Ascending aorta (tissue), 2 donors: ENCODE measurements at places on chromosomes 11 and 22.

DNA sequence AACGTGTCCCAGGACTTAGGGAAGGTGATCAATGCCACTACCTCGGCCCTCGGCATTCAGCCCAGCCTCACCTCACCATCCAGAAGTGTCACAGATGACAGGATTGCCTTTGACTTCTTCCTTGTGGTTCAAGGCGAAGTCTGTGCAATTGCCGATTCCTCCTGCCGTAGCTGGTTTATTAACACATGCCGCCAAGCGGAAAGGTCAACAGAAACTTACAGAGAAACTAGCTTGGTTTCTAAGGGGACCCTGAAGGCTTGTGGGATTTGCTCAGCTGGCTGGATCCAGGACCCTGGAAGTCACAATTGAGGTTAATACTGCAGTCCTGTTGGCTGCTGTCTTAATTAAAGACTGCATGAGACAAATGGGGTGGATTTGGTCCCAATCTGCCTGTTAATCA, 65.6 kb downstream of the SHANK2 start:
- DNase-seq: peak; percentile 8

- no peak for DNase-seq
Observed at GRCh38 chr11:76955459-76956114, 78.6 kb upstream of the B3GNT6 start.

- no peak for DNase-seq
Observed at GRCh38 chr11:47378010-47378835, at the start of gene SPI1. SPI1 (minus strand) TSS chr11:47378547; CDS start chr11:47378353, 194 bp downstream.

GRCh38 chr11:36452961-36453360, 57.1 kb downstream of the TRAF6 start:
- no peak for DNase-seq
